ENCODE measurements at places on chromosomes 3 and 15.
A peak's percentile ranks its signal among the peaks of the same experiment; 100 is the strongest.

DNA sequence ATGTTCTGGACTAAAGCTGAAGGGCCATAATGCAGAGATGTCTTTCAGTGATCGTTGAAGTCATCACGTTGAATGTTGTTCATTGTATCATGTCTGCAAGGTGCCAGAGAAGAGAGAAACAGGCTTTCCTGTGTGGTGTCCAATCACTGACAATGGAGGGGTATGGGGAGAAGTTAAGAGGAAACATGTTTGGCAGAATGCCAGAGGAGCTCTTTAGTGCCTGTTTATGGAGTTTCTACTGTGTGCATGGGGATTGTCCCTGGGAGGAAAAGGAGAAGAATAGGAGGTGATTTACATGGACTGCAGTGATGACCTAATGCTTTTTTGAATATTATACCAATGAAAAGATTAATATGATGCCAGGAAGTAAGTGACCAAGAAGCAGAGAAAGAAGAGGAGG, 11.7 kb downstream of the SCAANT1 start:
- no peak for DNase-seq

- DNase-seq, result no peak
These were observed 39.7 kb downstream of the BCHE start for GRCh38 chr3:165797551-165797950.

DNA sequence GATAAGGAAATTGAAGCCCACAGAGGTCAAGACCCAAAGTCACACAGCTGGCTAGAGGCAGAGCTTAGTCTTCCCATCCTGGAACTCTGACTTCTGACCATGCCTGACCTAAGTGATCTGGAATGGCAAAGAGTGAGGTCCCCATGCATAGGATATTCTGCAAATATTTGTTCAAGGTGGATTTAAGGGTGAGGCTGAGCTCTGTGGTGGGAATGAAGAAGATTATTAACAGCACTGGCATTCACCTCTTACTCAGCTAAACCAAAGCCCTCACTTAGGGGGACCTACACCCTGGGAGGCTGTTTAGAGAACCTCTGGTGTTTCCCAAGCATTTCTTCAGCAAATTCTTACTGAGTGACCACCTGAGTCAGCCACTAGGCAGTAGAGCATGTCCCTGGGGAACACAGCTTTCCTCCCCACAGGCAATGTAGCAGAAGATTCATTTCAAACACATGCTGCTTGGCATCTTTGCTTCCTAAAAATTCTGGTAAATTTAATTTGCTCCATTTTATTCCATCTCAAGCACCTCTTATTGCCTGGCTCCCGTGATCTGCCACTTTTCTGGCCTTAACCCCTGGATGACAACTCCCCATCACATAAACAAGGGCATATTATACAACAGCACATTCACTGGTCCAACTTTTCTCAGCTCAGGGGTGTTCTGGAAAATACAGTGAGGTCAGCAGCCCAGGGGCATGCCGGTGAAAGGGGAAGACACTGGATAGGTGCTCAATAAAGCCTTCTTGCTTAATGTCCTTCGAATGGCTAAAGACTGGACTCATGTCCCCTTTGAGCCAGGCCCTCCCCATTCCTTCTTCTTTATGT, 176.0 kb downstream of the ABHD5 start:
- DNase-seq, result no peak

DNA sequence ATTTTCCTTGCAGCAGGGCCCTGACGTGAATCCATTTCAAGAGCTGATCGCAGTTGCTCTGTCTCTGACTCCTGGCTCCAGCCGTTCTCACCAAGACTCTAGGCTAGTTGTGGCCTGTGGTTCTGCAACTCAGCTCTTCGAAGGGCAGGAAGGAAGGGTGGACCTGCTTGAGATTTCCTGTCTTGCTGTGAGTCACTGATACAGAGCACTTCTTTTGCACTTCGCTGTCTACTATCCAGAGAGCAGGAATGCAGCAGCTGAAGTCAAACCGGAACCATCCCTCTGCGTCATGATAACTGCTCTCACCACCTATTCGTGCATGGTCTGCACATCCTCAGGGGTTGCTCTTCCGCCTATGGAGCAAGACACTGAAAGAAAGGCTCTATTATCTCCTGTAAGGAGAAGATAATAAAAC, 59.7 kb downstream of the RAP2B start:
- peak; percentile 67 for DNase-seq

DNA sequence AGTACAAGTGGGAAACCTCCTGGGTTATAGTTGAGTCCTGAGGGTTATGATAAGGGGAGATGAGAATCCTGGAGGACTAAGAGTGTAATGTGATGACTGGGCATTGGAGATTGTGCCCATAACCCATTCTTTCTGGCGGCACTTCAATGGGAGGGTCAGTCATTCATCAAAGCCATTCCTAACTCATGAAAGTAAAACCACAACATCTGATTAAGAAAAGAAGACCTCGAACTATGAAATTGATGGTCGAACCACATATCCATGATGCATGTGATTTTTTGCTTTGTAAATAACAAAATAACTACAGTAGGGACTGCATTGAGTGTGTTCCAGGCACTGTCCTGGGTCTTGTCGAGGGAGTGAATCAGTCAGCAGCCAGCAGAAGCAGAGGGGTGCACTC, 215.1 kb downstream of the SHQ1 start:
- DNase-seq, result no peak

GRCh38 chr3:129182390-129183185, 1.1 kb downstream of the CNBP start:
- peak; percentile 30 for DNase-seq

- DNase-seq, result no peak
These were observed 10.8 kb upstream of the VILL start for GRCh38 chr3:37979541-37980461.

DNA sequence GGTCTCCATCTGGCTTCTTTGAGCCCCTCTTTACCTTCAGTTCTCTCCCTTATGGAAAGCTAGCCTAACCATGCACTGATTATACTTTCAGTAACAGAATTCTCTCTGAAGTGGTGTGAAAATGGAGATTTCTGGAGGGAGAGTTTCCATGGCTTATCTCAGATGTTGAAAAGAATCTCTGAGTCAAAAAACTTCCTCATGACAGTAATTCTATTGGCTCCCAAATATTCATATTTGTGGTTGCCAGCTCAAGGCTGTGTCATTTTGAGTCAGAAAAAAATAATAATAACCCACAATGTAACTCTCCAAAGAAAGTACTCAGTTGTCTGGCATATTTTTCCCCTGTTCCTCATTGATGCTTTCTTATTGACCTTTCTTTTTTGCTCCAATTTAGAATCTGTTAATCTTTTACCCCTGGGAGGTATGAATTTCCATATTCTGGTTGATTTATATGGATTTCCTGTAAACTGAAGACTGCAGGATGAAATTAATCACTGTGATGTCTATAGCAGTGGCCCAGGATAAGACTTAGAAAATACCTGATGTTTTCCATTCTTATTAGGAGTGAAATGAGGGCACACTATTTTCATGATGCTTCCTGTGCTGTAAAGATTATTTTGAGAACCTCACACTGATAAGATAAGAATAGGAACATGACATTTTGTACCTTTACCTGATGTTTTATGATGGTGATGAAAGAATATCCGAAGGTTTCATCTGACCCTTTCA, 149.5 kb upstream of the EPHA3 start:
- no peak for DNase-seq

DNA sequence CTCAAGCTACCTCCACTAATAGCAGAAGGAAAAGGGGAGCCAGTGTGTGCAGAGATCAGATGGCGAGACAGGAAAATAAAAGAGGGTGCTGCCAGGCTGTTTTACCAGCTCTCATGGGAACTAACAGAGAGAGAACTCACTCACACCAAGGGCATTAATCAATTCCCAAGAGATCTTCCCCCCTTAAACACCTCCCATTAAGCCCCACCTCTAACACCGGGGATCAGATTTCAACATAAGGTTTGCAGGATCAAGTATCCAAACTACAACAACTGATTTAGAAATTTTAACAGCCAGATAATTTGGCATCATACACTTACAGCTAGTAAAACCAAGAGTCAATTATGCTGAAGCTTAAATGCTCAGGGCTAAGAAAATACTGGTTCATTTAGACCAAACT, 18.9 kb downstream of the CD200 start:
- no peak for DNase-seq

DNA sequence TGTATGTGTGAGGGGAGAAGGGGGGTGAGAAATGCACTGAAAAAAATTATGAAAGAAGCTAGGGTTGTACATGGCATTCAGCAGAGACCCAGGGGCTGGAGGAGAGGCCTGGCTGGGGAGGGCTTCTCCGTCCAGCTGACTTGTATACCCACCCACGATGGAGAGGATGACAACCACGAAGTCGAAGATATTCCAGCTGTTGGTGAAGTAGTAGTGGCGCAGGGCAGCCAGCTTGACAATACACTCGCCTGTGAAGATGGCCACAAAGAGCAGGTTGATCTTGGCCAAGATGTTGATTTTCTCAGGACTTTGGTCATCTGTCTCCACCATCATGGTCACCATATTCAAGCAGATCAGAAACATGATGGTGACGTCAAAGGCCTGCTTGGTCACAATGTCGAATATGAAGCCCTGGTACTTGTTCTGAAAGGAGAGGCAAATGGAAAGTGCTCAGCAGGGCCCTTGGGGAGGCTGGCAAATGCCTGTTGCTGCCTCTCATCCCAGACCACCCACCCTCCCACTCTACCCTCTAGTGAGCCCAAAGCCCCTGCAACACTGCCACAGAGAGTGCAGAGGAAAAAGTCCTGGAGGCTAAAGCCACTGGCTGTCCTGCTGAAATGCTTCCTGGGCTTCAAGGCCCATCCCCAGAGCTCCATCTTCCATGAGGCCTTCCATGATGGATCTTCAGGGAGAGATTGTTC, 58.1 kb downstream of the EXOG start:
- no peak for DNase-seq

DNA sequence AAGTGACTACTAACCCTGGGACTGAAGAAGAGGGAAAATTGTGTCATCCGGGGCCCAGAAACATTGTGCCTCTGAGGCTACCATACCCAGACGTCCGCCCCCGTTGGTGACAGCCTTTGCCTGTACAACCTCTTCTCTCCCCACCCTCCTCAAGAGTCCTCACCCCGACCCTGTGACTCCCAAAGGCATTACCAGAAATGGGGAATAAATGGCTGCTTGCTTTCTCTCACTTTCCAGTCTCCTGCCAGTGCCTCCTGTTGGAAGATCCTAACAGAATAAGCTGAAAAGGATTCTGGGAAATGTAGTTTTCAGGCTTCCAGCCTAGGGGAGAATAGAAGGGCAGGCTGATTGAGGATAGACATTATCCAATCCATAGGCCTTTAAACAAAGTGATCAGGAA, 30.8 kb upstream of the SLC25A36 start:
- DNase-seq, result no peak

GRCh38 chr3:57783186-57784088, 27.3 kb downstream of the SLMAP start:
- DNase-seq, result no peak

DNA sequence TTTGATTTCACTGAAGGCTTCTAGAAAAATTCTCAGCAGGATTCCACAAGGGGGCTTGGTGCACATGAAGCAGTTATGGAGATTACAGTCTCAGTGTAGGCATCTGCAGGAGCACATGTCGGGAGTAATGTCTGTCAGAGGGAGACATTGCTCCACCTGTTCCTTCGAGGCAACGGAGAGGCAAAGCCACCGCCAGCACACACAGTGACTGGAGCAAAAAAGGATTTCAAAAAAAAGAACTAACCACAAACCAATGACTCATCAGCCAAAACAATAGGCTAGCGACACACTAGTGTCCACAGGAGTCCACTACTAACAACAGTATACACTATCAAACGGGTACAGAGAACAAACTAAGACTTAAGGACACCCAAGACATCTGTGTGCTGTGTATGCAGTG, 68.9 kb downstream of the NPTN start:
- no peak for DNase-seq

- DNase-seq, result no peak
These were observed 75.4 kb upstream of the ROBO1 start for GRCh38 chr3:79843180-79843579.

DNA sequence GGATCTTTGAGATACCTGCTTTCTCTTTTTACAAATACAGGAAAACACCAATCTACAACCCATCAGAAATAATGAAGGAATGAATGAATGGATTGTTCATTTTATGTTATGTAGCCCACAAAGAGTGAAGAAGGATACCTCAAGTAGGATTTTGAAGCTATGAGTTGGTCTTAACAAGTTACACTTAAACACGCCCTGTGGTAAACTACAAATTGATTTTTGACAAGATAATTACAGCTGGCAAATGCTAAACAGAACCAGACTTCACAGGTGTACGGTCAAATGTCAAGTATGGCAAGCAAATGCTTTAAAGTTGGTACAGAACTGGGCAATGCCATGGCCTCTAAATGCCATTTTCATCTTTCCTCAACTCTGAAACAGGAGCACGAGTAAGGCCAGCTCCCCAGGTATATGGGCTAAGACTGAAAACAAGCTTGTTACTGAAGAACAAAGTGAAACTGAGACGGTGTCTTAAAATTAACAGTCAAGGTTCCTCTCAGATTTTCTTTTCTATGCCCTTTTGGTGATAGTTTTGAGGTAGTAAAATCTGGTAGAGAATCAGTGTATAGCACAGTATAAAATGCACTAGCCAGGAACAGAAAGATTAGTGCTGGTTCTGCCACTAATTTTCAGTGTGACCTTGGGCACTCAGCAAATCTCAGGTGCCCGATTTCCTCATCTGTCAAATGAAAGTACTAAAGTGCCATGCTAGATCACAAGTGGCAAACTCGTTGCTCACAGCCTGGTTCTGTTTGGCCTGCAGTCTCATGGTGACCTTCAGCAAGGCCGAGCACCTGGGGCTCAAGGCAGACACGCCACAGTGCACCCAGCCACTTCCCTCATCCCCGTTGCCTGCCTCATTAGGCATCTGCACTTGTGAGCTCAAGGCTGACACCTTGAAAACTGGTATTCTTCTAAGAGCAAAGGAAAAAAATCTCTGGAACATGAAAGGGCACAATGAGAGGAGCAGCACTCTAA, 9.5 kb downstream of the RUVBL1 start:
- DNase-seq, result no peak

DNA sequence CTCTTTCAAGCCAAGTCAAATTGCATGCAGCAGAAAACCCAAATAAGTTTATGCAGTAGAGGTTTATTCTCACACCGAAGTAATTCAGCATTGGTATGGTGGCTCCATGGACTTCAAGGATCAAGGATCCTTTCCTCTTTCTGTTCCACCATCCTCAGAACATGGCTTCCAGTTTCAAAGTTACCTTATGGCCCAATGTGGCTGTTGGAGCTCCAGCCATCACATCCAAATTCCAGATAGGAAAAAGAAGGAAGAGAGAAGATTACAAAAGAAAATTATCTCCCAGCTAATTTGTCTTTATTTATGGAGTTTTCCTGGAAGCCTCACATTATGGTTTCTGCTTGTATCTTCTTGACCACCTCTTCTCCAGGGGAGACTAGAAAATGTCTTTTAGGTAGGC, 282.5 kb upstream of the CTDSPL start:
- no peak for DNase-seq

All from stimulated activated naive CD8-positive, alpha-beta T cell treated with anti-CD3 and anti-CD28 coated beads, Interleukin-15, amount 100 ng/mL, for 72 hours (primary cell).